ENCODE measurements at places on chromosomes 5 and 9. TPM values are rescaled to one million over a fixed set of nuclear protein-coding genes. Genes with fewer than 3 reads are reported as not detected.

Gene LRRC19
- total RNA-seq = not detected

Gene GADD45G
- total RNA-seq = 2.1 TPM

Gene CENPH
- 27.8 TPM for total RNA-seq

Gene DRD1
- total RNA-seq = not detected

Gene LRRC26
- 2.0 TPM for total RNA-seq

Gene FGFR4
- total RNA-seq = 24.6 TPM

Gene GABBR2
- 0.44 TPM for total RNA-seq

Gene ZNF608
- total RNA-seq = 0.95 TPM

Gene C5orf15
- 22.7 TPM for total RNA-seq

Gene SPINK7
- total RNA-seq = not detected

Gene HAPLN1
- 7.8 TPM for total RNA-seq

Gene OBP2B
- not detected for total RNA-seq

Gene ACSL6
- 0.35 TPM for total RNA-seq

Gene ZSWIM6
- total RNA-seq = 4.3 TPM

Gene NFIB
- total RNA-seq = 25.3 TPM

Gene CCDC171
- 1.7 TPM for total RNA-seq

Gene FOXD4L4
- not detected for total RNA-seq

Gene IFNB1
- not detected for total RNA-seq

Gene AP3B1
- 26.3 TPM for total RNA-seq

Gene CCNO
- total RNA-seq = 5.3 TPM

Gene BSPRY
- 22.6 TPM for total RNA-seq

Gene CATSPER3
- 0.40 TPM for total RNA-seq

Gene OR1J2
- not detected for total RNA-seq

Gene NIPAL4
- 1.0 TPM for total RNA-seq

Gene NUTM2F
- total RNA-seq = not detected

Gene SLC4A9
- 0.29 TPM for total RNA-seq

Gene PCDHGA3
- total RNA-seq = not detected

Gene CREB3
- 47.1 TPM for total RNA-seq

Measured in PC-3 (cell line).